ENCODE measurements at places on chromosomes 5 and 9.

GRCh38 chr5:56037531-56038010 is 42.8 kb upstream of the IL6ST start:
- DNase-seq = no peak

DNA sequence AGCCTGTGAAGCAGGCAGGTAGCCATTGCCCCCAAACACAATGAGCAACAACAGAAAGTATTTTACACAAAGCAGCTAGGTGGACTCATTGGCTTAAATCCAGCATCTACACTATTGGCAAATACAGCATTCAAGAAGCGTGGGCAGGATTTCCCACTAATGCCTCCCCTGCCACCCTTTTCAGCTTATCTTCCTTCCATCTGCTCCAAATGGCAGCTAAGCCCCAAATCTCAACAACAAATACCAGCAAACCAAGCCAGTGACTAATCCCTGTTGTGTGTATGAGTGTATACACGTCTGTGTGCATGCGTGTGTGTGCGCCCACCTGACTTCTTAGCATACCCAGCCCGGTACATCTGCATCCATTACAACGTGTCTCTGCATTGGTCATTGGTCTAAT is 151.2 kb upstream of the WWC1 start:
- DNase-seq = no peak

- DNase-seq = no peak
Observed at GRCh38 chr9:89806371-89807100, 201.7 kb downstream of the GADD45G start.

DNA sequence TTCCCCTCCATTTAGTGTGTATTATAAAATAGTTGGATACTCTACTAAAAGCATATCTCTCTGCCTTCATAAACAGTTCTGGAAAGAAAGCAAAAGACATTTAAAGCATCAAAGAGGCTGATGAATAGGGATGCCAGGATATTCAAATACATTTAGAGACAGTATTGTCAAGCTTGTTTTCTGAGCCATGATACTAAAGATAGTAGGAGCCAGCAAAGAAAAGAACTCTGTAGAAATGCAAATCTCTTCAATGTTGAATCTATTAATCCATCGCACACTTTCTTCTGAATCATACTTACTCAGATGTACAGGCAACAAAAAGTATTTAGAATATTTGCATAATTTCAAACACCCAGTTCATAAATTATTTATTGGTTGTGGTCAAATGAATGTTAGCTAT is 207.1 kb upstream of the MEF2C start:
- DNase-seq = no peak

GRCh38 chr9:95110921-95111525 is 206.5 kb downstream of the FANCC start:
- no peak for DNase-seq

- DNase-seq = no peak
Observed at GRCh38 chr5:171980792-171981191, 25.6 kb downstream of the FBXW11 start.

DNA sequence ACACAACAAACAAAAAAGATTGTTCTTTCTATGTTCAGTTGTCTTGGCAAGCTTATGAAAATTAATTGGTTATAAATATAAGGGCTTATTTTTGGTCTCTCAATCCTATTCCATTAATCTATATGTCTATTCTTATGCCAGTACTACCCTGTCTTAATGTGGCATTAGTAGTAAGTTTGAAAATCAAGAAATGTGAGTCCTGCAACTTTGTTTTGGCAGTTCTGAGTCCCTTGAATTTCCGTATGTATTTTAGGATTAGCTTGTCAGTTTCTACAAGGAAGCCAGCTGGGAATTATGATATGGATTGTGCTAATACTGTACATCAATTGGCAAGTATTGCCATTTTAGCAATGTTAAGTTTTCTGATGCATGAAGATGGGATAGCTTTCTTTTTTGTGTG is 10.5 kb upstream of the CCDC125 start:
- DNase-seq = no peak

DNA sequence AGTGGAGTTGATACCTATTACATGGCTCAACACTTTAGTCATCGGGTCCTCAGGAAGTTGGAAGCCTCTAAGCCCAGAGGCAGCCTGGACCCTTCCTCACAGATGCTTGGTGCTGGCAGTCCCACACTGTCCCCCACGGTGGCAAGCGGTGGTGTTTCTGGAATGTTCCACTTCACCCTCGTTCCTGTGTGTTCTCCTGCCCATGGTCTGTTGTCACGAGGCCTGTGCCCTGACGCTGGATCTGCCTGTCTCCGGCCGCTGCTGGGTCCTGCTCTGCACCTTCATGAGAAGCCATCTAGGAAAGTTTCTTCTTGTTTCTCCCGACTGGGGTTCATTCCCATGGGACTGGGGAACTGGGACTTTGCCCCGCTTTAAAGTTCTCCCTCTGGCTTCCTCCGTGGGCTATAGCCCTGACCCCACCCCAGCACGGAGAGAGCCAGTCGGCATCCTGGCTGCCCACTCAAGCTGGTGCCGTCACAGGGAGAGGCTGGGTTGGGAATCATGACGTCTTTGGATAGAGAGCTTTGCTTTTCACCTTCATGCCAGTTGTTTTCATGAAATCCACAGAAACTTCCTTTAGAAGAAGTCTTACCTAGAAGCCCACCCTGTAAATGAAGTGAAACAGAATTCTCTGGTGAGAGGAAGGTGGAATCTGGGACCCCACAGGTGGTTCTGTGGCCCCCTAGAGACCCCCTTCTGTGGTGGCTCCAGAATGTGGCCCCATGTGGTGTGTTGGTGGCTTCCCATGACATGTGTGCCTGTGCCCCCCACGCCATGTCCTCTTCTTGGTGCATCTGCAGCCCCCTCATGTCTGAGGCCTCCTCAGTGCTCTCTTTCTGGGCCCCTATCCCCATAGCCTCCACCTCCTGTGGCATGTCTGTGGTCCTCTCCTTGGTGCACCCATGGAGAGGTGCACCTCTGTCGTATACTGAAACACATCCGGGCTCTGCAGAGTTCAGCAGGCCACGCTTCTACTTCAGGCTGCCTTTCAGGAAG is 43.8 kb downstream of the TRIP13 start:
- DNase-seq = no peak

DNA sequence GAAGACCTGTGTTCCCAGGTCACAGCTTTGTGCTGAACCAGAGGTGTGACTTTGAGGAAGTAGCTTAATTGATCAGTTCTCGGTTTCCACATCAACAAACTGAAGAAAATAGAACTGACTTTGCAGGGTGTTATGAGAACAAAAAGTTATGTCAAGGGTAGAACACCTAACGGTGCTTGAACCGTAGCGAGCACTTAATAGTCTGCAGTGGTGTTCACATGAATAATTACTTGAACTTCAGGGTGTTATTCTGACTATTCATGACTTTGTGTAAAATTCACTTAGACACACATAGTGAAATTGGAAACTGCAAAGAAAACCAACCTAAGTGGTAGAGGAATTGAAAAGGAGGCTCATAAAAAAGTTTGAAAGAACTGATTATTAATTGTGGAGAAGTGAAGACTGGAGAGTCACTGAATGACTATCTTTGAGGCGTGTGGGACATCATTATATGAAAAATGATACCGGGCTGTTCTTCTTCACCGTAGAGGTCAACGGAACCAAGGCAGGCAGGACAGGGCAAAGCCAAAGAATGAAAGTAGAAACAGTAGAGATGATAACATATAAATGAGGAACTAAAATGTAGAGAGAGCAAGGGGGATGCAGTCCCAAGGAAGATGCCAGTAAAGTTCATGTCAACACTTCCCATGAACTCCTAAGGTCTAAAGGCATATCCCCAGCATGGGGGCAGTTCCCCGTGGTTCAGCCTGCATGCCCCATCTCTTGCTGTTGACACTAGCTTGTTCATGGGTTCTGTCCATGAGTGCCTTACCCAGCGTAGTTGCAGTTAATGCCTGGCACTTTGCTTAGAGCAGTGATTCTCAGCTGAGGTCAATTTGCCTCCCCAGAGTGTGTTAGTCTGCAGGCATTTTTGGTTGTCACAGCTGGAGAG is 118.7 kb downstream of the ZNF462 start:
- no peak for DNase-seq

DNA sequence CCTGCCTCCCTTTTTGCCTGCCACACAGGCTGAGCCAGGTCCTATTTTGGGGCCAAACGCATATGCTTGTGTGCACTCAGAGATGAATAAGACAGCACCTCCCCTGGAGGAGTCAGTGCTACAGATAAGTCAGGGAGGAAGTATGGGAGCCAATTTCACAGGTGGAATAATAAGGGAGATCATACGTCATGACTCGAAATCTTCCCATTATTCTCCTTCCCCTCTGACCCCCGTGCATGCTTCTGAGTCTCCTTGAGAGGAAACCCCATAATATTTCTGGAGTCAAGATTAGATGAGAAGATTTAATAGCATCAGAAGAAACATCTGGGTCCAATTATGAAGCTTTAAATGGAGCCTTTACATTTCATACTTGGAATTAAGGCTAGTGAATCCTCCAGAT is 15.1 kb upstream of the ZCCHC7 start:
- no peak for DNase-seq

DNA sequence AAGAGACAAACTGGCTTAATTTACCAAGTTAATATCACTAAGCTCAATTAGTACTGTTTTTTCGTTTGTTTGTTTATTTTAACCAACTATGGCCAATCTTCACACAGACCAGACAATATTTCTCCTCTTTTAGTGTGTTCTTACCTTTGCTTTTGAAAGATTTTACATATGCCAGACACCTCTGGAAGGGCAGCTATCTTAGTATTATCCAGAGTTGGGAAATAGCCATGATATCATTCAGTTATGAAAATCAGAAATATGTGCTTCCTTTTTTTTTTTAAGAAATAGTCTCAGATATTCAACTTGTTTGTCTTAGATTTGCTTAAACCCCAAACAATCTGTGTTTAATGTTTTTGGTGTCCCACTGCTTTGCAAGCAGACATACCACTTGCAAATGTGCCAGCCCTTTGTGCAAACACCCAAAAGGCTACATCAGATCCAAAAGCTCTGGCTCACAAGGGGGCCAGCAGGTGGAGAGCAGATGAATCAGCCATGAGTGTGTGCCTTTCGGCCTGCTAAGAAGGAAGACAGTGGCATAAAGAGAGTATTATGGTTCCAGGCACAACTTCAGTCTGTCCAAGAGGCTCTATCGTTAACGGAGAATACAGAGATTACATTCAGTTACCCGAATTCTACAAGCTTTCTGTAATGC is 147.6 kb downstream of the EFNA5 start:
- no peak for DNase-seq

GRCh38 chr5:54440456-54440893 is 15.0 kb upstream of the HSPB3 start:
- no peak for DNase-seq

DNA sequence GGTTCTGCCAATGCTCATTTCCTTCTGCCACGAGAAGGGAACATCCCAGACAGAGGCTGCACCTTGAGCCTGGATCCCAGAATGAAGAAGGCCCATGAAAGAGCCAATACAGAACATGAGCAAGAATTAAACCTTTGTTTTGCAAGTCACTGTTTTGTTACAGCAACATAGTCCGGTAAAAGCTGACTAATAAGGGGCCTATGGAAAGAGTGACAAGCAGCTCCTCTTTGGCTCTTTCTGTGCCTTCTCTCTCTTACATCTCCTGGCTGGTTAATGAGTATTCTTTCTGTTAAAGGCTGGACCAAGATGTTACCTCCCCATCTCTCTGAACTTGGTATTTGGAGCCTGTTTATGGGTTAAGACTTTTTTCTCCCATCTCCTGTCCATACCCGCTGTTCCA is 10.8 kb downstream of the GFRA3 start:
- no peak for DNase-seq

DNA sequence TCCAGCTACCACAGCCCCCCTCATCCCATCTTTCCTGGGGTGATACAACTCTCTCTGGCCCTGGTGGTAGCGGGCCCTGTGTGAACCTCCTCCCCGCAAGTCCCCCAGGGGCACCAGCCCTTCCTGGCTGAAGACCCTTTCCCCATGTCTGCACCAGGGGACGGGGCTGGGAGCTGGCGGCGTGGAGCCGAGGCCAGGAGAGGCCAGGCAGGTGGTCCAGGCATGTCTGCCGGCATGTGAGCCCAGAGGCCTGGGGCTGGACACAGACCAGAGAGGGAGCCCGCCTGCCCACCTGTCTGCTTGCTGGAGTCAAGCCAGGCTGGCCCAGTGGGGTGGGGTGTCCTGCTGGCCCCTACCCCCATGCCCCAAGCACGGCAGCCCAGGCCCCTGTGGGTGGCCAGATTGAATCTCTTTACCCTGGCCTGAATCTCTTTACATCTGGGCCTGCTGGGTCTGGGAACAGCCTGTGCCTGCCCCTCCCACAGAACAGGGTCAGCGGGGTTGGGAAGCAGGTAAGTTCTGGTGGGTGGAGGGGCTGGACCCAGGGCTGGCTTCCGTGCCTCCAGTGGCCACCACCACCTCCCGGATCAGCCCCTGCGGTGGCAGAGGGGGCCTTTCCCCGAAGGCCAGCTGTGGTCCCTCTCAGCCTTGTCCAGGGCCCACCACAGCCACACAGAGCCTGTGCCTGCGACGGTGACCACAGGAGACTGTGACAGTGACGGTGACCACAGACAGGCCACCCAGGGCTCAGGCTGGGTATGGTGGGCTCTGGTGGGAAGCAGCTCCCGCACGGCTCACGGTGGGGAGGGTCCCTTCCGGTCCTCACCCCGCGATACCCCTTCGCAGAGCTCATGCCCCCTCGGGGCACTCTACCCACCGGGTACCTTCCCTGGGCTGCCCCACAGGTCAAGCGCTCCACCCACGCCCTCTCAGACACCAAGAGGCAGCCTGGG is 7.1 kb downstream of the LCN12 start:
- no peak for DNase-seq

DNA sequence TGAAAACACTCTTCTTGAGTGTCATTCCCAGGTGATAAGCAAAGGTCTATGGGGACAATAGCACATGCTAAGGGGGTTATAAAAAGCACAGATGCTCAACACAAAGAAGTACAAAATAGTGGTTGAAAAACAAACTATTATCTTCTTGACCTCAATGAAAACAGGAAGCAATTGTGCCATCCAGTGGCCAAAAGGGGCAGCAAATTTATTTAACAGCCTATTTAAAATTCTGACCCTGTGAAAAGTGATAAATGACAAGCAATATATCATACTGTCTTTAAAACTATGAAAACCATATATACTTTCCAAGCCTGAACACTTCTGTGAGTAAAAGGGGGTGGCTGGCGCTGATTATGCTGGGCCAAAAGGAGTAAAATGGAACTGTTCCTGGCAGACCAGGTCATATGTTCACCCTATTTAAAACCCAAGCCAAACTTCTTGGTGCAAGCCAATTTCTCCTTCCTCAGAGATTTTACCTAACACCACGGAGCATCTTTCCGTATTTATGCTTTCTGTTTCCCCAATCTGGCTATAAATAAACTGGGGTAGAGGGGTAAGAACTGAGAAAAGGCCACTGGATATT is 29.7 kb downstream of the TEX10 start:
- peak; percentile 8 for DNase-seq

DNA sequence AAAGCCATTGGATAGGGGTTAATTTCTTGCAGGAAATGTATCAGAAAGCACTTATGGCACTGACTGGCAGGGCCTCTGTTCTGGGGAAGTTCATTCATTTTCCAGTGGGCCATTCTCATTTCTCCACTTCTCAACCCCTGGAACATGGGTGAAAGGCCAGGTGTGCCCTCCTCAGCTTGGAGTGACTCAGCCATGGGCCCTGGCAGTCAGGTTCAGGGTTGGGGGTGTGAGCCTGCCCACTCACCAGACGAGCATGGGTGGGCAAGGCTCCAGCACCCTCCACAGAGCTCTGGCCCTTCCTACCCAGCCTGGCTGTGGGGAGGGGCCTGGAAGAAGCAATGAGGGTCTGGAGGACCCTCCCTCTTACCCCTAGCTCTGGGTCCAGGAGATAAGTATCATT is 174.4 kb downstream of the HSPA4 start:
- DNase-seq = no peak

Data from T-helper 1 cell (primary cell).